ENCODE measurements at places on chromosomes 4 and X. TPM values are rescaled to one million over a fixed set of nuclear protein-coding genes. Genes with fewer than 3 reads are reported as not detected.

Gene CRMP1
- polyA plus RNA-seq, result 69.3 TPM

Gene SULT1B1
- polyA plus RNA-seq, result 0.73 TPM

Gene GAGE12H
- polyA plus RNA-seq, result not detected

Gene CENPVL1
- 0.28 TPM for polyA plus RNA-seq

Gene ARHGAP36
- polyA plus RNA-seq, result 0.15 TPM
